Activated naive CD8-positive, alpha-beta T cell treated with anti-CD3 and anti-CD28 coated beads, Interleukin-2, amount 50 U/mL, for 16 hours (primary cell): ENCODE measurements at places on chromosomes 4 and X.

DNA sequence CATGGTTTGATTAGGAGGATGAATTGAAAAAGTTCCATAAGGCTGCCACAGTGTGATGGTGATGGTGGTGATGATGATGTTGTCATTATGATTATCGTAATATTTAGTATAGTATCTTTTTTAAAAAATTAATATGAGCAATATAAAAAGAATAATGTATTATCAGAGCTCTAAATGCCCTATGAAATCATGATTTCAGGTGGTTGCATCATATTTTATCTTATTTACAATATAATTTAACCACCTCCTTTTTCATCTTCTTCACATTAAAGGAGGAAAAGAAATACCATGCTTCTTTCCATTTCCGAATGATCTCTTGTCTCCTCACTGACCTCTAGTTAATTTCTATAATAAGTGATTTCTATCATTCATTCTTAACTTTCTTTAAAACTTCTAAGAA is 225.9 kb downstream of the RAPGEF2 start:
- no peak for DNase-seq

- no peak for DNase-seq
Measured at GRCh38 chr4:174281182-174281737, 2.2 kb downstream of the FBXO8 start.

DNA sequence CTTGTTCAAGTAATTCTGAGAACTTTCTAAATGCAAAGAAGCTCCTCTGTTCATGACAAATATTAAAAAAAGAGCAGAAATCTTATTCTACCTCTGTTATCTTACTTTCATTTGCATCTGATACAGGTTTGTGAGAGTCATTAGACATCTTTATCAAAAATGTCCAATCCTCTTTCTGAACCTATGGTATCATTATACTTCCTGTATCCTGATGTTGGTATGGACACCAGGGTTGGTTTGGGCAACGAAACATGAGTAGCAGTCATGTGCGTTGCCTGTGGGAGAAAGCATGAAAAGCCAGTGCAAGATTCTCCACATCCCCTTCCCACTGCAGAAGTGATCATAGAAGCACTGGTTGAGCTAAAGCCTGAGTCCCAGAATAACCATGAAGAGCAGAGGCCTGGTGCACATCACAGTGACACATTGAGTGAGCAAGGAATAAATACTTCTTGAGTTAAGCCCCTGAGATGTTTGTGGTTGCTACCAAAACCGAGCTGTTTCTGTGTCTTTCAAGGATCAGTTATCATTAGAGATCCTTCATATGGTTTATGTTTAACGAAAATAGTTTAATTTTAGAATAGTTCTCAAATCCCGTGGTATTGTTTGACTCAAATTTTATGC is 197.2 kb downstream of the BANK1 start:
- DNase-seq = no peak

- no peak for DNase-seq
Measured at GRCh38 chr4:123701131-123701575, 304.6 kb downstream of the SPRY1 start.

GRCh38 chr4:150828159-150828558 is 186.9 kb downstream of the LRBA start:
- no peak for DNase-seq

GRCh38 chrX:46617906-46618305 is 44.3 kb downstream of the CHST7 start:
- DNase-seq = no peak

GRCh38 chrX:13377550-13377934 is 57.7 kb upstream of the ATXN3L start:
- no peak for DNase-seq

GRCh38 chrX:155068165-155068564 is 2.8 kb downstream of the CMC4 start:
- no peak for DNase-seq

GRCh38 chr4:164203476-164203875 is 550.5 kb upstream of the SMIM31 start:
- no peak for DNase-seq

DNA sequence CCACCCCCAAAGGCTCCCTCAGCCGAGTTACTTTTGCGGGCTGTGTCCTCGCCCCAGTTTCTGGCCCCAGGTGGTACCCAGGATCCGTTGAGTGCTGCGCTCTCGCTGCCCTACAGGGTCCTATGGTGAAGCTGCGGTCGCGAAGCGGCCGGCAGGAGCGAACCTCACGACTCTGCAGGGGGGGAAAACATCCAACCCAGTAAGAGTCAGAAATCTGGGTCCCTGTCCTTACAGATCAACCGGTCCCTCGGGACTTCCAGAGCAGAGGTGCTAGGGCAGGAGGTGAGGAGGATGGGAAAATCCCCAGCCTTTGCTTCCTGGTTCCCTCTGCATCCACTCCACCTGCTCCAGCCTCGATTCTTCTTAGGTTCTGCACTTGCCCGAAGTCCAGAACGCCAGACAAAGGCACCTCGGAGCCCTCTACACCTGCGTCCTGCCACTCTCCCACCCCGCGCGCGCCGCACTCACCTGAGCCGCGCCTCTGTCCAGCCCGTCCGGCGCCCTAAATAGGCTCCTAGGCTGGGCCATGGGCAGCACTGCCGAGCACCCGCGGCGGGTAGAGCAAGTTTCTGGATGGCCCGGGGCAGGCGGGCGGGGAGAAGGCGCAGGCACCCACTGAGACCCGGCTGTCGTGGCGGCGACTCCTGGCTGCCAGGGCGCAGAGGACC is at the start of gene HS3ST1:
Gene HS3ST1 (minus strand): TSS at position 664 of the 668 bp plus-strand sequence. CDS start 28,889 bp downstream, outside the sequence.
- DNase-seq = no peak
